ENCODE measurements at places on chromosomes 6 and 20.

DNA sequence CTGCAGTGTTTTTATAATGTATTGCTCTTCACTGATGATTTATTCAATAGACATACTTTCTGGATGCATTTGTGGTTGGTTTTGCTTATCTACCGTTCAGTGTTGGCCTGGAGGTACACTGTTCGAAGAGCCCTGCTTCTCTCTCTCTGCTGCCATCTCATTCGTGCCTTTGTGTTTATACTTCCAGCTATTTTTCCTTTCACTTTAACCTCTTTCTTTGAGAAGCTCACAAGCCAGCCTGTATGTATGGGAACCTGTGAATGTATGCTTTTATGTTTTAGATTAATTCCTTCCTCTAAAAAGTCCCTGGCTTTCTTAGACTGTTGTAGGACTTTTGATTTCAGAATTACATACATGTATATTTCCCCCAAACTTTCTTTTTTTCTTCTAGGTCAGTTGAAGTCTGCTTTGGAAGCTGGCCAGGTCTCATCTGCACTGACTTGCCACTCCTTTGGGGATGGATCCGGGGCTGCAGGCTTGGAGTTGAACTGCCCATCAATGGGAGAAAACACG lies 83.0 kb downstream of the SCAND1 start:
- peak; percentile 39 for DNase-seq

DNA sequence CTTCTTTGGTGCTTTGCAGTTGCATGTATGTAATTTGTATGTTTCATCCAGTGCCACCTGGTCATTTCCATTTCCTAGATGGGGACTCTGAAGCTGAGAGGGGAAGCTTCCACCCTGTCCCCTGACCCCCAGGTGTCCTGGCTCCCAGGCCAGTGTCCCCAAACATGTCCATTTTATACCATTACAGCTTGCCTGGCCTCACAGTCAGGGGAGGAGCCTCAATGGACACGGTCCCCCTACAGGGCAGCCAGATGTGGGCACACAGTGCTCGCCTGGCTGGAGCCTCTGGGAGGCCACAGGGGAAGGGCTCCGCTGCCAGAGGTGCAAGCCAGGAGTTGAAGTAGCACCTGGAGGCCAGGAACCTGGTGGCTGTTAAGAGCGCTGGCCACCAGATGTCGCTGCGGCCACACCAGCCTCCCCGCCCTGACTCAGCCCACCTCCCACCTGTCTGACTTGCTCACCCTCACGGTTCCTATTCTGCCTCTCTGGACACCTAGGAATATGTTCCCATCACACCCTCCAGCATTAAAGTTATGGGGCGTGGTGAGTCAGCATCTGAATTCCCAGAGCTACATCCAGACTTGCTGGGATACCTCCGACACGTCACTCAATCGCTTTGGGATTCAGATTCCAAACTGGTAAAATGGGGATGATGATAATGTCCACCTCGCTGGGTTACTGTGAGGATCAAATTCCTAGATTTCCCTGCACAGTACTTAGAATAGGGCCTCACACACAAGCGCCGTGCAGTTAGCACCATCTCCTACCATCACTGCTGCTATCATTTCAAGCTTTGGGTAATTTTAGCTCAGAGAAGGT lies 107.4 kb downstream of the SULF2 start:
- DNase-seq, result no peak

DNA sequence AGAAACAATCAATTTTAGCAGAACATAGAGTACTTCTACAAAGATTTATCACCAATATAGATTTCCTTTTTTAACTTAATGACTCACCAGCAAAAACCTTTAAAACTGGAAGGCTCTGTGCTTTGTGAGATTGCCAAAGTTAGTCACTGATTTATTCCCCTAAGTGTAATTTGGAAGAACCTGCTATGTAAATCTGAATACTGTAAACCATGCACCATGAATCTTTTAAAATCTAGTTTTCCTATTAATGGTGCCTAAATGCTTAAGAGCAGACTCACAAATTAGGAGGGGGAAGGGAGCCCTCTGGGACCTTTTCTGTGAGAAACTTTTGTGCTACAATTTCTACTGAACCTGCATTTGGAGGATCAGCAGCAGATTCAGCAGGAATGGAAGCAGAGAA lies 57.8 kb upstream of the PNRC1 start:
- DNase-seq, result peak; percentile 72

- no peak for DNase-seq
Observed at GRCh38 chr6:158068156-158068892, 86.7 kb downstream of the SYNJ2 start.

DNA sequence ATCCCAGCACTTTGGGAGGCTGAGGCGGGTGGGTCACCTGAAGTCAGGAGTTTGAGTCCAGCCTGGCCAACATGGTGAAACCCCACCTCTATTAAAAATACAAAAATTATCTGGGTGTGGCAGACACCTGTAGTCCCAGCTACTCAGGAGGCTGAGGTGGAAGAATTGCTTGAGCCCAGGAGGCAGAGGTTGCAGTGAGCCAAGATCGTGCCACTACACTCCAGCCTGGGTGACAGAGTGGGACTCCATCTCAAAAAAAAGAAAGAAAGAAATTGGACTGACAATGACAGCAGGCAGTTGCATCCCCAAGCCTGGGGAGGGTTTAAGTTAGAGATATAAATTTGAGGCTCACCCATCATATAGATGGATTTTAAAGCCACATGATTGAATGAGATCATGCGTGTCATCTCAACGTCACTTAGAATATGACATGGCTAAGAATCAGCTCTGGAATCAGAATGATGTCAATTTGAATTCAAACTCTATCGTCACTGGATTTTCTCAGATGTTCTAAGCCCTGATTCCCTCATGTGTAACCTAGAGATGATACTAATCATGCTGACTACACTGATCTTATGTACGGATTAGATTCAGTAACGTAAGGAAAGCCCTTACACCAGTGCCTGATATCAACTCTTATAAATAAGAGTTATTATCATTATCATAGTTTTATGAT lies 534.0 kb upstream of the JARID2 start:
- no peak for DNase-seq

DNA sequence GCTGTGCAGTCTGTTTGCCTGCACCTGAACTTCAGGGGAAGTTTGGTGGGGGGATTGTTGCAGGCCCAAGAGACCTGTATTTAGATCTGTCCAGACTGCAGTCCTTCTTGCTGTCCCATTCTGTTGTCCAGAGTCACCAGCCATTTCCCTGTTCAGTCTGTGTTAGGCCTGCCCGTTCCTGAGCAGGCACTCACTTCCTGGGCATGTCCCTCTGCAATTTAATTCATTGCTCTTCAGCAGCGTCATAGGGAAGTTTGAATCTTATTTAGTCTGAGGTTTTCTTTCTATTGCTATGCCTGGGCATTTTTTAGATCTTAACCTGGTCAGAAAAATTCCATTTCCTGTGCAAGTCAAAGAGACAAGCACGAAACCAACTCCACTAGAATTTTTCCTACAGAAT lies 190.2 kb downstream of the DTNBP1 start:
- no peak for DNase-seq

DNA sequence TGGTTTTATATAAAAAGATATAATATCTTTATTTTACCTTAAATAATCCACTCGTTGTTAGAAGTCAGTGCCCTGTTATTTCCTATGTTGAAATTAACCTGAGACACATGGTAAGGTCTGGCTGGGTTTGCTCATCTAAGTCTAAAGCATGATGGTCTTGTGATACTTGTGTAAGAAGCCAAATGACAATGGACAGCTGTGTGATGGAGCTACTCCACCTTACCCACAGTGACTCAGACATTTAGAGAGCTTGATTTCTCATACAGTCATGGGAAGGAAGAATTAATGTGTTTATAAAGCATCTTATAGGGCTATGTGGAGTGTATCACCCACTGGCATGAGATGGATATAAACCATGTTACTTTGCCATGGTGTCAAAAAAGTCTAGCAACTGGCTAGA lies 11.7 kb downstream of the CTCFL start:
- peak; percentile 21 for DNase-seq

GRCh38 chr6:85192186-85192585 lies 257.7 kb upstream of the NT5E start:
- no peak for DNase-seq

DNA sequence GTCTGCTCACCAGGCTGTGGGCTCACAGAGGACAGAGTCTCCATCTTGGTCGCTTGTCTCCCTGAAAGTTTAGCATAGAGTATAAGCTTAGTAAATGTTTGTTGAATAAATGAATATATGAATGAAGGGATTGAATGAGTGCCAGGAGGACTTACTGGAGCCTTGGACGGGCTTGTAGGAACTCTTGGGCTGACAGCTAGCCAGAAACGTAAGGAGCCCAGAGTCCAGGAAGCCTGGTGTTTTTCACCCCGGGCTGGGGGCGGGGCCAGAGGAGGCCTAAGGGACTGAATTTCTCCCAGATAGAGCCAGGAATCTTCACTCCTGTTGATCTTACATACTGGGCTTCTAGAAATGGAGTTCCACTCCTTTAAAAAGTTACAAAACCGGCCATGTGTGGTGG lies 68.5 kb upstream of the SRSF6 start:
- DNase-seq, result no peak

All from HCEC 1CT (cell line).